SK-N-SH treated with all-trans-retinoic acid at 6 μM for 48 hours (cell line): ENCODE measurements at places on chromosomes 7 and 10.

- ATAC-seq: no peak
Observed at GRCh38 chr7:134108802-134109201, 18.3 kb upstream of the LRGUK start.

DNA sequence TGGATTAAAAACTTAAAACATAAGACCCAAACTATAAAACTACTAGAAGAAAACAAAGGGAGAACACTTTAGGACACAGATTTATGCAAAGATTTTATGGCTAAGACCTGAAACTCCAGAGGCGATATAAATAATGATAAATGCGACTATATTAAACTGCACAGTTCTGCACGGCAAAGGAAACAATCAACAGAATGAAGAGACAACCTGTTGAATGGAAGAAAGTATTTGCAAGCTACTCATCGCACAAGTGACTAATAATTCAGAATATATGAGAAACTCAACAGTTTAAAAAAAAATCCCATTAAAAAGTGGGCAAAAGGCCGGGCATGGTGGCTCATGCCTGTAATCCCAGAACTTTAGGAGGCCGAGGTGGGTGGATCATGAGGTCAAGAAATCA lies 73.6 kb downstream of the JMJD1C start:
- no peak for ATAC-seq

DNA sequence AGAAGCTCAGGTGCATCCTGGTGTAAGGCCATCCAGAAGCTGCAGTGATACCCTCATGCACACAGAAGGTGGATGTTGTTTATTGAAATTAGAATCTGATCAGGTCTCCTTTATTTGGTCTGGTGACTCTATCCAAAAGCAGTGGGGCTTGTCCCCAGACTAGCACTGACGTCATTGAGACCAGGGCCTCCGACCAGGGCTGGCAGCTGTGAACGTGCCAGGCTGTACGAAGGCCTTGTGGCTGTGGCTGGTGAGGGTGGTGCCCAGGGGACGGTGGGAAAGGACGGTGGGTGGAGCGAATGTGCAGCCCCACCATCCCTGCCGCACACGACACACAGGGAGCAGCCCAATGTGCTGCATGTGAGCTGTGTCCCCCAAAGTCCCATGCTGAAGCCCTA lies 160.0 kb downstream of the ADARB2 start:
- ATAC-seq: no peak

DNA sequence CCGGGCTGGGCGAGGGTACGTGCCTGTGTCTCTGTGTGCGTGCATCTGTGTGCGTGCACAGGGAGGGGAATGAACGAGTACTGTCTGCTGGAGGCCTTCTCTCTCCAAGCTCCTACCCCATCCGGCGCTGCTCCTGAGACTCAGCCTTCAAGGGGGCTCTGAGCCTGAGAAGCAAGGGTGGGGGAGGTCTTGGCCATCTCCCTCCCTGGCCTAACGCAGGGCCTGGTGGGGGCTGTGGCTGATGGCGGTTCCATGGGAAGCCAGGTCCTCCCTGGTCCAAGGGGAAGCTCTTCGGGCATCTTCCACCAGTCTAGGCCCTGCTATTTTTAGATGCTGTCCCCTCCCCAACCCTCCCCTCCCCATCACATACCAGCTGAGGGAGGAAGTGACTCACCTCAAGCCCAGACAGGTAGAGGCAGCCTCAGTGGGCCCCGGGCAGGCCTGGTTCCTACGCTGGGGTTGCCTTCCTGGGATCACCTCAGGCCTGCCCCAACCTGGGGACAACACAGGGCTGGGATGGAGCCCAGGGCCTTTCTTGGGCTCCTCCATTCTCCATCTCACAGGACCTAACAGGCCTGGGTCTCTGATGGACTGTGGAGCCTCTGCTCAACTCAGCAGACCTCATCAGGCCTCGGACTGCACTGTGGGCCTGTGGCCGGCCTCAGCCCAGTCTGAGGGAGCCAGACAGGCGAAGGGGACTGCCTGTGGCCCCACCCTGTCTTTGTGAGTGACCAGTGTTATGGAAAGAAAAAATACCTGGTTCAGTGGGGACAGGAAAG lies 32.2 kb downstream of the DNAJB12 start:
- no peak for ATAC-seq

DNA sequence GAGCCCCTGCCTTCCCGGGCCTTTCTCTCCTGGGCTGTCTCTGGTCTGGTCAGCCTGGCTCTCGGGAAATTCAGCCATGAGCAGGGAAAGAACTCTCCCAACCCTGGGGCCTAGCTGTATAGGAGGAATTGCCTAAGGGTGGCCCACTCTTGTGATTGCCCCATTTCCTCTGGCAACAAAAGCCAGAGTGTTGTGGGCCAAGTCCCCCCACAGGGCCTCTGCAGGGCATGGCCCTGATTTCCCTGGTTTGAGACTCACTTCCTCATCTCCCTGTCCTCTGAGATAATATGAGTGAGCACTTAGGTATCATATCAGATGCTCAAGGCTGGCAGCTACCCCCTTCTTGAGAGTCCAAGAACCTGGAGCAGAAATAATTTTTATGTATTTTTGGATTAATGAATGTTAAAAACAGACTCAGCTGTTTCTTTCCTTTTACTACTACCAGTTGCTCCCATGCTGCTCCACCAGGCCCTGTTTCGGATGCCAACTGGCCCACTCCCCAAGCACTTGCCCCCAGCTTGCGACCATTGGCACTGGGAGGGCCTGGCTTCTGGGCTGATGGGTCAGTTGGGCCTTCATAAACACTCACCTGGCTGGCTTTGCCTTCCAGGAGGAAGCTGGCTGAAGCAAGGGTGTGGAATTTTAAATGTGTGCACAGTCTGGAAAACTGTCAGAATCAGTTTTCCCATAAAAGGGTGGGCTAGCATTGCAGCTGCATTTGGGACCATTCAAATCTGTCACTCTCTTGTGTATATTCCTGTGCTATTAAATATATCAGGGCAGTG lies 11.4 kb downstream of the IRF5 start:
- no peak for ATAC-seq
